ENCODE measurements at places on chromosomes 6 and 20.
A peak's percentile ranks its signal among the peaks of the same experiment; 100 is the strongest.

GRCh38 chr6:29726571-29727194 is 3.4 kb downstream of the HLA-F start:
- no peak for DNase-seq

DNA sequence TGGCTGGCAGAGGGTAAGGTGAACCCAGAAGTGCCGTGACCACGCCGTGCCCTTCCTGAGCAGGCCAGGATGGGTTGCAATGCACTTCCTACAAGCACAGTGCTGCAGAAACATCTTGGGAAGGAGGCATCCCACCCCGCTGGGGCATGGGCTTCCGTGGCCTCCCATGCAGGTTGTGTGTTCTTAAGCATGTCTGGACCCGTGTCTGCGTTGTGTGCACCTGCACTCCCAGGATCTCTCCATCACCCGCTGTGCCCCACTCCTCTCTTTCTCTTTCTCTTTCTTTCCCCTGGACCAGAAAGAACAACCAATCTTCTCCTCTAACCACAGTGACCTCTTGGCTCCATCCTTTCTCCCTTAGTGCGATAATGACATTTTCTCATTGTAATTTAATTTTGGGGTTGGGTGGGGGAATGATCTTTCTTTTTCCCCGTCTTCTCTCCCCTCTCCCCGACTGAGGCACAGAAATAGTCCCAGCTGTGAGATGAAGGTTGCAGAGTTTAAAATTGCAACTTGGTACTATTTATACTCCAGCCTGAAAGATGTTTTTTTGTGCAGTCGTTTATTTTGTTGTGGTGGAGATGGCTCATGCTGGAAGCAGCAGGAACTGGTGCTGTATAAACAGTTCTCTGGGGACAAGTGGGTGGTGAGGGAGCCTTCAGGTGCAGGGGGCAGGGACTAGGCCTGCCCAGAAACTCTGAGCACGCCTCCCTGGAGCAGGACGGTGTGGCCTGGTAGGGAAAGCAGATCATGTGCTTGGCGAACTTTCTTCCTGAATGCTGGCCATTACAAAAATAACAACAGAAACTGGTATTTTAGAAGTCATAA is 20.5 kb downstream of the BCAS4 start:
- DNase-seq = no peak

DNA sequence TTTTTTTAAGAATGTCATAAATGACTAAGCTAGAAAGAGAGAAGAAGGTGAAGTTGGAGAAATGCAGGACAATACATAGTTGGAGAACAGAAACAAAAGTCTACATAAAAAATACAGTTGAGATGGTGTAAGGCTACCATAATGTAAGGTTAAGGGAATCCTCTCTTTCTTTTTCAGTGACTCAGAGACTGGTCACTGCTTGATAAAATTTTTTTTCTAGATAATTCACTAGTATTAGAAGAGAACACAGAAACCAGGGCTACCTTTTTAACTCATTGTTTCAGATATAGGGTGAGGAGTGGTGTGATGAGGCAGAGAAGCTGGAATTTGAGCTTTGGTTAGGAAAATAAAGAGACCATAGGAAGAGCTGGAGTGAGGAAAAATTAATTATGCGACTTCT is 18.2 kb upstream of the EDN1 start:
- no peak for DNase-seq

- DNase-seq = no peak
Measured at GRCh38 chr6:100466410-100467128, 1.8 kb upstream of the SIM1 start.

GRCh38 chr6:16496210-16496609 is 257.8 kb downstream of the GMPR start:
- DNase-seq = no peak

GRCh38 chr20:58131551-58132142 is 96.8 kb downstream of the ANKRD60 start:
- peak; percentile 89 for DNase-seq

DNA sequence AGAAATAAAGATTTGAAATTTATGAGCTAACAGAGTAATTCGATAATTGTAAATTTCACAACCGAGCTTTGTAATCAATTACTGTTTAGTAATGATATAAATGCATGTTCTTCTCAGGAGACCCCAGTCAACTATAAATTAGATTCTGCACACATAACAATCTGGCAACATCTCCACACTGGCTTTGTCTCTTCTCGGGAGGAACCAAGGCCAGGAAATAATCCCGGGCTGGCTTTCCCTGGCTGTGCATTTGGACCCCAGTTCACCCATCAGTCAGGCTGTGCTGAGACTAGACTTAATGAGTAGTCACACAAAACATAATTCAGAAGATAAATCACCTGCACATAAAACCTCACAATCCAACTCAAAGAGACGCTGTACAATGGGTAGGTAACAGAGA is 65.5 kb downstream of the PTPRT start:
- DNase-seq = no peak

DNA sequence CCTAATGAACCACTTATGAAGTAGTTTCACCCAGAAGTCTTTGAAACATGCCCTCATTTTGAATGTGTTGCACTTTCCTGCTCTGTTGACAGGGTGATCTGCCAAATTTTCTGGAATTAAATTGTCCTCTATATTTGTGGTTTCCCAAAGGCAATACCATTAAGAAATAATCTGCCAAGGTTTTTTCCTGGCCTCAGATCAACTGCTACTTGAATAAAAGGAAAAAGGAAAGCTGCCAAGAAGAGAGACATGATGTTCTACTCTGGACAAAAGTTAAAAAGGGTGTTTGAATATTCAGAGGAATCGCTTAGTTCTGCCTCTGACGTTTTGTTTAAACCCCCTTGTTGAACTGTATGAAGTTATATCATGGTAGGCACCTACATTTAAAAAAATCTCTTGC is 37.4 kb upstream of the ARMH2 start:
- DNase-seq = no peak

- DNase-seq = no peak
Measured at GRCh38 chr20:20580139-20580538, 132.3 kb downstream of the RALGAPA2 start.

GRCh38 chr6:3865463-3865862 is 16.3 kb downstream of the FAM50B start:
- DNase-seq = no peak

GRCh38 chr20:47041396-47041899 is 146.8 kb downstream of the EYA2 start:
- no peak for DNase-seq

GRCh38 chr6:3206339-3207015 is 21.0 kb downstream of the TUBB2B start:
- DNase-seq = no peak

DNA sequence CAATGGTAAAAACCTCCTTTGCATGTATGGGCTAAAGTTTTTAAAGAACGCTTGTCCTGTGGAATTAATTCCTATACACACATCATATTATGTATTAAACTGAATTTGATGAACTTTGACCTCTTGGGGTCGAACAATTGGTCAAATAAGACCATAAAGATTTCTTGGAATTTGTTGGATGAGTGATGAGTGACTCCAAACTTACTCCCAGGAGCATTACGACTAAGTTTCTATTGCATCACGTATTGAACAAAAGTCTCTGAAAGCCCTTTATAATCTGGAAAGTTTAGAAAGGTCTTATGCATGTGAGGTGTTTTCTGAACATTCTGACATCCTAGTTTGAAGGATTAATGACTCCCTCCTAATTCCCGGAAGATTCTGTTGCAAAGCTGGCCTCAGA is 126.9 kb upstream of the BMP5 start:
- no peak for DNase-seq

DNA sequence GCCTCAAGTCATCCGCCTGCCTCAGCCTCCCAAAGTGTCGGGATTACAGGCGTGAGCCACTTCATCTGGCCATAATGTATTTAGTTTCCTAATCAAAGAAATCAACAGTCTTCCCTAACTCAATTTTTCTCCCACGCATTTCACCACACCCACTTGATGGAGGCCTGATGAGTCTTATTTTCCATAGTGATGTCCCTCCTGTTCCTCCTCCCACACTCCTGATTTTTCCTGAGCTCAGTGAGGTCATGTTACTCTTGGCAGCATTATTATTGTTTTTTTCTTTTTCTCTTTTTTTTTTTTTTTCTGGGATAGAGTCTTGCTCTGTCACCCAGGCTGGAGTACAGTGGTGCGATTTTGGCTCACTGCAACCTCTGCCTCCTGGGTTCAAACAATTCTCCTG is 8.9 kb downstream of the ABRACL start:
- DNase-seq = no peak

Measured in umbilical cord (tissue), 2 donors.